ENCODE measurements at places on chromosomes 13 and 19.

GRCh38 chr13:79459906-79460305, 21.0 kb upstream of the NDFIP2 start:
- no peak for DNase-seq

GRCh38 chr13:76009267-76009890, 373.2 kb downstream of the LMO7 start:
- no peak for DNase-seq

- DNase-seq = no peak
These were observed 15.3 kb upstream of the COLGALT1 start for GRCh38 chr19:17540174-17540573.

DNA sequence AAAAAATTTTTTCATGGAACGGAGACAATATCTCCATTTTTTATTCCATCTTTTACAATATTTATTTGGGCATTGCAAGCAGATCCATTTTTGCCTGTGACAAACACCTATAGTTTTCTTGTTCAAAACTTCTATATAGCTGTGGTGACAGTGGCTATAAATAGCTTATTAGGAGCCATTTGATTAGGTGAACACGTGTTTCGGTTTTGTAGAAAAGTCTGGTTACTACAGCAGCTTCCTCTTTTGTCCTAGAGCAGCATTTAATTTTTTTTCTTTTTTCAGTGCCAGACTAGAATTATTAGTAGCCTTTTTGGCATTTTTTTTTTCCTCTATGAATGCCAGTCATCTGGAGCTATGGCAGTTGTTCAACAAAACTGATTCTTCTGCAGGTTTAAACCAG, 123.5 kb downstream of the RXFP2 start:
- no peak for DNase-seq

GRCh38 chr13:46630431-46631178, 77.6 kb downstream of the LRCH1 start:
- no peak for DNase-seq

- no peak for DNase-seq
These were observed 17.1 kb upstream of the MAP3K10 start for GRCh38 chr19:40174092-40174491.

GRCh38 chr19:48533770-48534169, 18.2 kb upstream of the SULT2B1 start:
- DNase-seq = no peak

- DNase-seq = no peak
These were observed 16.8 kb downstream of the MBD3L2B start for GRCh38 chr19:7004313-7004931.

Measured in stimulated activated CD8-positive, alpha-beta memory T cell treated with anti-CD3 and anti-CD28 coated beads, Interleukin-2, amount 100 ng/mL, for 48 hours (primary cell).